ENCODE measurements at places on chromosomes 12 and 14.

- no peak for DNase-seq
These were observed 36.2 kb upstream of the FZD10 start for GRCh38 chr12:130126023-130126432.

- no peak for DNase-seq
These were observed 89.4 kb upstream of the MAX start for GRCh38 chr14:65191716-65192115.

GRCh38 chr14:72049462-72049861, 117.2 kb downstream of the RGS6 start:
- no peak for DNase-seq

GRCh38 chr12:12877781-12878455, 13.4 kb upstream of the GPRC5A start:
- no peak for DNase-seq

DNA sequence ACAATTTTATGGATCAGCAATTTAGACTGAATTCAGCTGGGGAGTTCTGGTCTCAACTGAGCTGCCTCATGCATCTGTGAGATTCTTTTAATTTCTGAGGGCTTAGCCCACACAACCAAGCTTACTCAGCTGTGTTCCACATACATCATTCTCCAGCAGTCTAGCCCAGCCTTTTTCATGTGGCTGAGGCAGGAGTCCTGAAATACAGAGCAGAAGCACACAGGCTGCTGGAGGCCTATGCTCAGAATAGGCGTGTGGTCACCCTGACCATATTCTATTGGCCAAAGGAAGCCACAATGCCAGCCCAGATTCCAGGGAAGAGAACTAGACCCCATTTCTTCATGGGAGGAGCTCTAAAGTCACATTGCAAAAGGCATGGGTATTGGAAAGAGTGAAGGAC, 72.3 kb upstream of the DHRS4 start:
- DNase-seq = no peak

DNA sequence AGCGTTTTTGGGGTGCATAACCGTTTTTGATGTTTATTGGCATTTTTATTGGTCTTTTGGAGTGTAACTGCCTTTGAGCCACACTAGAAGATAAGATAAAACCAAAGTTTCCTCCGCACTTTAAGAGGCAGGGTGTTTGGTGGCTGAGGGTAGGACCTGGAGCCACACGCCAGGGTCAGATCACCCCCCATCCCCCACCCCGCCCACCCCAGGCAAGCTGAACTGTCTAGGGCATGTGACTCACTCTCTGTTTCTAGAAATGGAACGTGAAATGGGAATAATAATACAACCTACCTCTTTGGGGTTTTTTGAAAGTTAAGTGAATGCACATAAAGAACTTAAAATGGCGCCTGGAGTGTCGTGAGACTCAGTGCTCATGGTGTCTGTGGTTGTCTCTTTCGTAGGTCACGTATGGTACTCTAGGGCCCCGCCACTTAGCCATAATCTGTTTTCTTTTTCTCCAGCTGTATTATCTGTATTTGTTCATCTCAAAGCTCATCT, 56.0 kb downstream of the PPP2R5C start:
- no peak for DNase-seq

DNA sequence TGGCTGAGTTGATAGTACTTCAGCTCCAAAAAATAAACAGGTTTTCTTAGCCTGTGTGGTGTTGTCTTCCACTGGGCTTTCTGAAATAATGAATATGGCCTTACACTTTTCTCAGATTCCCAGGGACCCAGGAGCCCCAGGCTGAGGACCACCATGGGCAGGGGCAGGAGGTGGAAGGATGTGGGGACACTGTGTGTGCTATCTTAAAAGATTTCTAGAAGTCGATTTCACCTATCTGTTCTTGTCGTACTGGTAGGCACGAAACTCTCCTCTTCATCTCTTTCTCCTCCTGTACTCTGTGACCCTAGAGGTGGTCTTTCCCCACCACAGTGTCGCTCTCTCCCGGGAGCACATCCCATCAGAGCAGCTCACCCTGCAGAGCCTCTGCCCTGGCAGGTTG, 107.7 kb upstream of the FKBP4 start:
- no peak for DNase-seq

DNA sequence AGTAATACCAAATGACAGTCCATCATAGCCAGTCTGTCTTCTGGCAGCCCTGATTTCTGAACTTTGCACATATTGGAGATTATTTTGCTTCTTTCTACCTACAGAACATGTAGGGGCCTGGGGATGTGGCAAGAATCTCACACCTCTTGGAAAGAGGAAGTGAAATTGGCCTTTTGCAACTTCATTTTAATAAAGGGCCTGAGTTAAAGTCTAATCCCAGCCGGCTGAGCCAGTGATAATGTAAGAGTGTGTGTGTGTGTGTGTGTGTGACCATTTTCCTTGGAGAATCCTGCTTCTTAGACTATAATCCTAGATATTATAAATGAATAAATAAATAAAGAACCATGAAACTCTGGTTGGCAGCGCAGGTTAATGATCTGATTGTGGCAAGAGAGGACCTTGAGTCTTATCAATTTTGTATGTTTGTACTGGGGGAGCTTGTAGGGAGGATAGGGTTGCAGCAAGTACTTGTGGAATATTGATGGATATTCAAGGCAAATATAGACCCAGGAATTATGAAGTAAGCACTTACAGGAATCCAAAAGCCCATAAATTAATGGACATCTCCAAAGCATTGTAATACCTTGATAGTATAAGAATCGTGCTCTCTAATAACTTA, 233.2 kb upstream of the AMIGO2 start:
- no peak for DNase-seq

DNA sequence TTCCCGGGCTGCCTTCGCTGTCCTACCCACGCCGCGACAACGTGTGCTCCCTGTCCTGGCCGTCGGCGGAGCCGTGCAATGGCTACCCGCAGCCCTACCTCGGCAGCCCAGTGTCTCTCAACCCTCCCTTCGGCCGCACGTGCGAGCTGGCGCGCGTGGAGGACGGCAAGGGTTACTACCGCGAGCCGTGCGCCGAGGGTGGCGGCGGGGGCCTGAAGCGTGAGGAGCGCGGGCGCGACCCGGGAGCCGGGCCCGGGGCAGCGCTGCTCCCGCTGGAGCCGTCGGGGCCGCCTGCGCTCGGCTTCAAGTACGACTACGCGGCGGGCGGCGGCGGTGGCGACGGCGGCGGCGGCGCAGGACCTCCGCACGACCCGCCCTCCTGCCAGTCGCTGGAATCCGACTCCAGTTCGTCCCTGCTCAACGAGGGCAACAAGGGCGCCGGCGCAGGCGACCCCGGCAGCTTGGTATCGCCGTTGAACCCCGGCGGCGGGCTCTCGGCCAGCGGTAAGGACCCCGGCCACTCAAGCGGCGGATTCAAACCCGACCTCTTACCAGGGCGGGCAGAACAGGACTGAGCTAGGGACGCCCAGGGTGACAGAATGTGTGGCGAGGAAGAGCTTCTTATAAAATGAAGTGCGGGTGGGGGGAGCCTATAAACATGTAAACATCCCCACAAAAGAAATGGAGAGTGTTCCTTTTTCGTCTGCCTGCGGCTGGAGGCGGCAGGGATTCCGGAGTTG, 503 bp downstream of the HOXC12 start:
- DNase-seq = no peak

GRCh38 chr12:53499266-53500141, at the start of gene MAP3K12:
MAP3K12 (minus strand) TSS chr12:53499458; CDS start chr12:53487391, 12,067 bp downstream.
- DNase-seq = no peak

- no peak for DNase-seq
These were observed 27.0 kb upstream of the HIGD1C start for GRCh38 chr12:50925342-50925651.
